DMS79 (cell line): ENCODE measurements at places on chromosomes 7 and 10.

- DNase-seq, result no peak
Measured at GRCh38 chr10:78972160-78972946, 96.4 kb upstream of the ZMIZ1 start.

GRCh38 chr7:30327813-30328212 lies 43.4 kb downstream of the ZNRF2 start:
- no peak for DNase-seq

DNA sequence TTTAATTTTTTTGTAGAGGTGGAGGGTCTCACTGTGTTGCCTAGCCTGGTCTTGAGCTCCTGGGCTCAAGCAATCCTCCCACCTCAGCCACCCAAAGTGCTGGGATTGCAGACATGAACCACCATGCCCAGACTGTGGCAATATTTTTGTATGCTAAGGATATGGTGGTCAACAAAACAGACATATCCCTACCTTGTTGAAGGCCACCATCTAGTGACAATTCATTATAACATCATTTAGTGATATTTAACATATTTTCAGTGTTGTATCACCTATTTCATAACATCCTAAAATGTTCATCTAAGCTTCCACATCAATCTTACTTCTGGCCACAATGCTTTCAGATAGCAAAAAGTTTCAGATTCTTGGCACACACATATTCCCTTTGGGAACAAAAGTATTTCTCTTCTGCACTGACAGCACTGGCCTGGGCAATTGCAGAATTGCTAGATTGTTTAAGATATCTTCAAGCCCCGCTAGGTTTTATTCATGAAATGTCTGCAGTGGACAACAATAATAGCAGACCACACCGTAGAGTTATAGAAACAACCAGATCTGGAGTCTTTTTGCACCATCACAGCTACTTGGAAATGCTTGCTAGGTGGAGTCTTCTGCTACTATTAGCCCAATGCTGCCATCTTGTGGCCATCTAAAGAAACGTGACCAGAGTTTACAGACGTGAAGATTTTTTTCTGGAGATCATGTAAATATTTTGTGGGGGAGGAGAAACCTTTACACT lies 58.4 kb downstream of the DNAJC12 start:
- peak; percentile 30 for DNase-seq

GRCh38 chr10:103692952-103693811 lies 162.2 kb downstream of the SH3PXD2A start:
- no peak for DNase-seq

DNA sequence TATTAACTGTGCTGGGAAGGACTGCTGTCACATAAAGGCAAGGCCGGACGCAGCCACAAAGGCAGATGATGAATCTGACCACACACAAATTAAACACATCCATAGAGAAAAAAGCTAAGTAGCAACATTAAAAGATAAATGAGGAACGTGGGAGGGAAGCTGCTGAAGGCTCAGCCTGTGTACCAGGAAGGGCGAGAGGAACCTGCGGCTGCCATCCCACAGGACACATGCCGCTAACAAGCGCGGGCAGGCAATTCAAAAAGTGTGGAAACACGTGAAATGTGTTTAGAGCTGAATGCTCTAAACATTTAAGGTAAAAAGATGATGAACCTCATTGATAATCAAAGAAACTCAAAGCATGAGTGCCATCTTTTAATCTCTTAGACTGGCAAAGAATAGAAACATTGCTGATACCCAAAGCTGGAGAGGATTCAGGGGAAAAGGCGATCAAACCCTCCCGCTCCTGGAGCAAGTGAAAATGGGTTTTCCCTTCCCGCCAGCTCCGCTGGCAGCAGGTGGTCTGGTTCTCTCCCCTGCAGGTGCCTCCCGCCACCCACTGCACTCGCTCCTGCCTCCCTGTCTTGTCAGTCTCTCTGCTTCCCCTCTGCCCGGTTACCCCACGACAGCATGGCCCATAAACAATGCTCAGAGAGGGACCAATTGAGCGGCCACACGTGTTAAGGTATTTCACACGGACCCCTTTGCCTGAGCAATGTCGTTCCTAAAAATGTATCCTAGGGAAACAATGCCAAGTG lies 4.2 kb downstream of the STK32C start:
- DNase-seq, result no peak

DNA sequence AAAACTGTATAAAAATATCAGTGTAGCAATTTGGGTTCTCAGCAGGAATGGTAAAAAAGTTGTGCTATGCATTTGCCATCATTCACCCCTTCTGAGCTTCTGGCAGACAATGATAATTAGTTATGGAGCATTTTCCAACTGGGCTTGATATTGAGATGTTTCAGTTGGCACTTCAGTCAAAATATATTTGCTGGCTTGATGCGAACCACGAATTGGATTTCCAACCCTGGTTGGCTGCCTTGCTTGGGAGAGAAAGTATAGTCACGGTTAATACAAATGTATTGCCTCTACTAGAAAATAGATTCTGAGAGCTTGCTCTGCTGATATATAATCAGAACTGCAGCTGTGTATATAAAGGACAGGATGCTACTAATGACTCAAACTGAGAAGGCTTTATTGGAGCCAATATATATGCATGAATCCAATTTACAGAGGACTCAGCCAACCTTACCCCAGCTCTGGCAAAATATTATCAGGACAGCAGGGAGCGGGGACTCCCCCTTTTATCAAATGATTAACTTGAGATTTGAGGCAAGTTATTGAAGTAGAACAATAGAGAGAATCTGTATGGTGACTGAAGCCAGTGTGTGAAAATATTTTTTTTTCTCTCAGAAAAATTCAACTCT lies 219.8 kb upstream of the SMIM30 start:
- no peak for DNase-seq

GRCh38 chr10:78413076-78414055 lies 379.7 kb downstream of the RPS24 start:
- no peak for DNase-seq

GRCh38 chr10:71989661-71990454 lies 25.7 kb downstream of the CHST3 start:
- DNase-seq, result no peak

- no peak for DNase-seq
Measured at GRCh38 chr10:338171-339037, 203.1 kb downstream of the ZMYND11 start.

DNA sequence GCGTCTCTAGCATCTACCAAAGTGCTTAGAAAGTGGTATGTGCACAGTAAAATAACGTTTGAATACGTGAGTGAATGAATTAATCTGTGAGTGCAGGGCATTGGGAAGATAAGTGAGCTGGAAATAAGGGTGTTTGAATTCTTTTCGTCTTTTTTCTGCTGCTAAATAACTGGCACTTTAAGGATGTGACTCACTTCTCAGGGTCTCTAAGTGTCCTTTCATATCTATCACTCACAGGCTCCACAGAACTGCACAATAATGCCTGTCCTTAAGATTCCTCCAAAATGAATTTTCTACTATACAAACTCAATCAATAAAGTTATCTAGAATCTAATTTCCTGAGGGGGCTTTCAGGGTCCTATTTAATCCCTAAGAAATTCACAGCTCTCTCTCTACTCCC lies 3.2 kb upstream of the DGKB start:
- DNase-seq, result peak; percentile 7

DNA sequence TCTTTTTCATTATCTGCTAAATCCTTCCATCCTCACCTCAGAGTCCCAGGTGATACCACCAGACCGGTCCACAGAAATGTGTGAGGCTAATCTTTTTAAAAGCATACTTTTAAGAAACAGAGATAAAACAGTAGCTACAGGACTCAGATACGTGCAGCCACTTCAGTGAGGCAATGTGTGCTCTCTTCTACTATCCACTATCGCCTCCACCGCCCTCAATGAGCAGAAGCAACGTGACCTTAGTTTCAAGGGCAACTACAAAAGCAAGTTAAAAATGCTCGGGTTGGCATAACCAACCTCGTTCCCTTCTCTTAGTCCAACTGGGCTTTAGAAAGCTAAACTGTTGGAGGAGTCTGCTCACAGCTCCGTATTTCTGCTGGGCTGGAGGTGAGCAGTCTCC lies 4.2 kb downstream of the FGFR2 start:
- no peak for DNase-seq

- no peak for DNase-seq
Measured at GRCh38 chr7:114229246-114229645, 185.4 kb upstream of the FOXP2 start.

DNA sequence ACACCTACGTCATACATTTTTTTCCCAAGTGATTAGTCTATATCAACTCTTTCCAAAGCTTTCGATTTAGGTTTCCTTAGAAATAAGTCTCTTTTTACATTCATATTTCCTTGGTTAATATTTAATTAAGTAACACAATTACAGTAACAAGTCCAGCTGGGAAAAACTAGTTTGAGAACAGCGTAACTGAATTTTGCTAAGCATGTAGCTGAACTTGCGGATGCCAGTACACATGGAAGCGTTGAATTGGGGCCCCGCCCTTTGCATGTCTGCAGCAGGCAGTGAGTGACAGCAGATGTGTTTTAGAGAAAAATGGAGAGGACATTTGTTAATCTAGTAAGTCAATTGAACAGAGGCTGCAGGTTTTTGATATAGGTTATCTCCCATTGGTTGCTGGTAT lies 72.5 kb downstream of the TAF3 start:
- DNase-seq, result no peak

- DNase-seq, result no peak
Measured at GRCh38 chr7:116591202-116592040, 66.6 kb downstream of the CAV1 start.

DNA sequence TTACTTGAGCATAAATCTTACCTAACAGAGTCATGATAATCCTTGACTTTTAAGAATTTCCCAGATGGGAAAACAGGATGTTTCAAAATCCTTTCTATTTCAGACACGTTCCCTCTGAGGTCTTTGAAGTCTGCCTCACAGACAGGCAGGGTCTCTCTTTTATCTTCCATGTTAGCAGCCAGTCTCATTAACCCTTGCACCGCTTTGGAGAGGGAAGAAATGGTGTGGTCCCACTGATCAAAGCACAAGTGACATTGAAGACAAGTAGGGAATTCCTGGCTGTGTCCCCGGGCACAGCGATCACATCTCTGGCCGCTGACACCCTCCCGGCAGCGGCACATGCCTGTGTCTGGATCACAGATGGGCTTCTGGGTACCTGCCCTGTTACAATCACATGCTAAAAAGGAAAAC lies 52.7 kb upstream of the LAMB1 start:
- no peak for DNase-seq

- DNase-seq, result no peak
Measured at GRCh38 chr7:153509768-153510167, 542.4 kb upstream of the DPP6 start.

DNA sequence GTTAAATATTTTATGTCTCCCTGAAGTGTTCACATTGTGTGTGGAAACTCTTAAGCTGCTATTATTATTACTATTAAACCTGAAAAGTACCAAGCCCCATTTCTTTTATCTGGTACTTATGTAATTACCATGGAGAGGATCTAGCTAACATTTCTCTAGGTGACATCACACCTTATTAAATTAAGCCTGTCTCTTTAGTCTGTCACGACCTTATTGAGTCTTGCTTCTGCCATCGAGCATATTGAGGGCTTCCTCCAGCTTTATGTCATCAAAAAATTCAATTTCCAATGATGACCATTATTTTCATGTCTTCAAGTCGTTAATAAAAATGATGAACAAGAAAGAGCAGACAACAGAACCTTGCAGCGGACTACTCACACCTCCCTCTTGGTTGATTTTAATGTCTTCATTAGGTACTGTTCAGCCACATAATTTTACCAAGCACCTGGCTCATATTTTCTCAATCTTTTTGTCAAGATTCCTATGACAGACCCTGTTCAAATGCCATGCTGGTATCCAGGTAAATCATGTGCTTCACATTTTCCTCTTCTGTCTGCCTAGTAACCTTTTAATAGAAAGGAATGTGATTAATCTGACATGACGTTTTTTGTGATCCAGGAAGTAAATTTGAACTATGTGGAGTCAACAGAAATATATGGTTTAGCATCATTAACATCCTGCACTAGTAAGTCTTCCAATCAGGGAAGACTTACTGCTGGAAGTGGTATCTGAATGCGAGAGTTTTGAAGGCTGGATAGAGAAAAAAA lies 556.7 kb downstream of the SORCS3 start:
- DNase-seq, result no peak
